ENCODE measurements at places on chromosomes 1 and 21. TPM values are rescaled to one million over a fixed set of nuclear protein-coding genes. Genes with fewer than 3 reads are reported as not detected.

GRCh38 chr1:186618401-186619170 is 61.6 kb downstream of the PTGS2 start:
- peak; percentile 7 for DNase-seq

GRCh38 chr1:22975694-22976093 is 3.0 kb upstream of the LACTBL1 start:
- DNase-seq = no peak

DNA sequence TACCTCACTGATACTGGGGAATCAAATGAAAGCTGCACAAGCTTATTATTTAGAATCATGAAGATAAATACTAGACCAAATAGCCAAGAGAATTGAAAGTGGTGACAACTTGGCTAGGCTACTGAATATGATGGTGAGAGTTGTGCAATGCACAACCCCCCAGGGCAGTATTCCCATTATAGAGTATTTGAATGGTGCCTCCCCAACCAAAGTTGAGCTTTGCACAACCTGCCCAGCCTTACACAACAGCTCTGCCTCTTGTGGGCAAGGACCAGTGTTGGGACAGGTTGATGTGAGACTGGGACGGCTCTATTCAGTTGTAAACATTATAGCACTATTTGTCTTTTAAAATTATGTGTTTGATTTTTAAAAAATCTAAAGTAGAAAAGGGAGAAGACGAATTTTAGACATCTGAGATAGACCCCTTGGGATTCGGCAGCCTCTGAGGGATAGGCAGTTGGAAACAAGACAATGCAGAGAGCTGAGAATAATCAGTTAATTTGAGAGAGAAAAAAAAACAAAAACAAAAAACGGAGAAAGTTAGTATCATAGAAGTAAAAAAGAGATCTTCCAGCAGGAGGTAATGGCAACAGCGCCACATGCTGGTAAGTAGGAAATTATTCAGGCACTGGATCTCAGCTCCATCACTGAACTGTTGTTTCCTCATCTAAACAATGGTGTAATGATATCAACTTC is 91.0 kb upstream of the KCNA3 start:
- no peak for DNase-seq

- peak; percentile 48 for DNase-seq
These were observed 1.9 kb downstream of the CSMD2 start for GRCh38 chr1:34162852-34163766.

METTL13 gene
- 24.8 TPM for total RNA-seq

LYPD8 gene
- not detected for total RNA-seq

- DNase-seq = no peak
These were observed 445.9 kb downstream of the SETD4 start for GRCh38 chr21:35614396-35614921.

SNRPE gene
- total RNA-seq = 55.3 TPM

DNA sequence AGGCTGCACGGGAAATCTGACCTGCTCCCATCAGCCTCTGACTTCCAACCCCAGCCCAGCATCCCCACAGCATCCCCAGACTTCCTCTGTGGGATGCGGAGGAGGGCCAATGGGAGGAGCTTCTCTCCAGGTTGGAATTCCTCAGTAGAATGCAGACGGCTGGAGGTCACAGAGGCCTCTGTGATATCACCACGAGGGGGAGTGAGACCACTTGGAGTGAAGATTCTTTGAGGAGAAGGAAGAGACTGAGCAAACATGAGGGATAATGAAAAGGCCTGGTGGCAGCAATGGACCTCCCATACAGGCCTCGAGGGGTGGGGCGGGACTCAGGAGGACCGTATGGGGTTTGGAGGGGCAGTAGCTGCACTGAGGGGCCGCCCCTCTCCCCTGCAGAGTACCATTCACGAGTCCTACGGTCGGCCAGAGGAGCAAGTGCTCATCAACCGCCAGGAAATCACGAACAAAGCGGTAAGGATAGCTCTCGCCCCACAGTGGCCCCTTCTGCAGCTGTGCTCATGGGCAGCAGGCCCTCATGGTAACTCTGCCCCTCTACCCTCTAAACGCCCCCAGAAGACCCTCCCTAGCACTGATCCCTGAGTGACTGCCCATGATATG is at the start of gene CATSPER4:
Gene CATSPER4 (plus strand): TSS at position 230 of the 615 bp plus-strand sequence. CDS start 26 bp downstream, at position 256.
- DNase-seq = no peak

ESRRG gene
- not detected for total RNA-seq

HSF2BP gene
- not detected for total RNA-seq

All from thoracic aorta (tissue), 2 donors.